ENCODE measurements at places on chromosomes 12 and 14.

GRCh38 chr12:67217647-67218046, 51.5 kb upstream of the CAND1 start:
- DNase-seq: no peak

- DNase-seq: peak; percentile 31
Observed at GRCh38 chr12:93851257-93851671, 174.1 kb downstream of the CRADD start.

DNA sequence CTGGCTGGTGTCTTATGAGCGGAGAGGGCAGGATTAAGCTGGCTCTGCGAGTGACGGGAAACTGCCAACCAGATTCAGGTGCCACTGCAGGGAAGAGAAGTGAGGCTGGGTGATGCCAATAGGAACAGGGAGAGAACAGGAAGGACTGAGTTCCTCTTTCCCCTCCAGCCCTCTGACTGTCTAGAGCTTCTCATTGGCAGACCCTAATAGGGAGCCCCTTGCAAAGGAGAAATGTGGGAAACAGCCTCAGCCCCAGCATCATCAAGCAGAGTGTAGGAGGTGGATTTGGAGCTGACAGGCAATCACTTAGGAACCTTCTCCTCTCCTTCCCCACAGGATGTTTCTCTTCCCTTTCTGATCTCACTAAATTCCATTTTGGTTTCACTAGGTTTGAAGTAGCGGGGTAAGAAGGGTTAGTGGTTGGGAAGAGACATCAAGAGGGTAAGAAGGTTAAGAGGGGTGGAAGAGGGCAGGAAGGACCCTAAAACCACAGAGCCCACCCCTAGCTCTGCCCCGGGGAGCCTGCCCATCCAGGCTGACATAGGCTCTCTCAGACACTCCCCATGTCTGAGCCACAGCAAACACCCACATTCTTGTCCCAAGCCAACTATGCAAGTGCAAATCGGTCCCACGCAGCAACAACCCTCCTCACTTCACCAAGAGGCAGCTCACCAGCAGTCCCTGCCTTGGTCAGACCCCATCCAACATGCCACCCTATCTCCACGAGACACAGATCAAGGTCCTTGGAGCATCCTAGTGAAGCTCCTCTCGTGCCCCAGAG, 111.1 kb downstream of the STAB2 start:
- no peak for DNase-seq

GRCh38 chr14:104441275-104442106, 138.1 kb upstream of the C14orf180 start:
- no peak for DNase-seq

DNA sequence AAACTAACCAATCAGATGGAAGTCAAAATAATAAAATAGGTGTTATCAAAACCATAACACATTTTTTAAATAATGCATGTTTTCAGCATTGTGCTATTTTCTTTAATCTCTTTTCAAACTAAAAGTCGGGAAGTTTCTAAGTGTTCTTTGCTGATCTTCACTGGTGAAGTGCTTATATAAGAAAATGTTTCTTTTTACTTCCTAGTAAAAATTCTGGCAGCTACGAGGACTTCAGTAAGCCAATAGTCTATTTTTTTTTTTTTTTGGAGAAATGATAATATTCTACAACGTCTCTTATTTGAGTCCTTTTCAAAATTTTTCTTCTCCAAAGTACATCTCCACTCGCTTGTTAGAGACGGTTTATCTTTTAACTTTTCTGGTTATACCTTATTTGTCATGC, 448.0 kb downstream of the SLC6A15 start:
- no peak for DNase-seq

DNA sequence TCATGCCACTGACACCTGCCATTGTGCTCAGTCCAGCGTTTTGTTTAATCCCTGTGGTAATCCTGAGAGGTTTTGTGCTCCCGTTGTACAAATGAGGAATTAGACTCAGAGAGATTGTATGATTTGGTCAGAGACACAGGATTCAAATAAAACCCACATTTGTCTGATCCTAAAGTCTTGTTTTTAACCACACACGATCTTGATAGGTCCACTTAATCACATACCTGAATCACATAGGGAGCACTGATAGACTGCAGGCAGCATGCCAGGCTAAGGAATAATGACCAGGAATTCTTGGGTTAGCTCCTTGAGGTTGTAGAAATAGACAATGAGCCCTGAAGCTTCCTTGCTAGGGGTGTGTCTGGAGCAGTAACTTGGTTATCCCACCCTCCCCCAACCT, 202.6 kb upstream of the RGS6 start:
- DNase-seq: no peak

DNA sequence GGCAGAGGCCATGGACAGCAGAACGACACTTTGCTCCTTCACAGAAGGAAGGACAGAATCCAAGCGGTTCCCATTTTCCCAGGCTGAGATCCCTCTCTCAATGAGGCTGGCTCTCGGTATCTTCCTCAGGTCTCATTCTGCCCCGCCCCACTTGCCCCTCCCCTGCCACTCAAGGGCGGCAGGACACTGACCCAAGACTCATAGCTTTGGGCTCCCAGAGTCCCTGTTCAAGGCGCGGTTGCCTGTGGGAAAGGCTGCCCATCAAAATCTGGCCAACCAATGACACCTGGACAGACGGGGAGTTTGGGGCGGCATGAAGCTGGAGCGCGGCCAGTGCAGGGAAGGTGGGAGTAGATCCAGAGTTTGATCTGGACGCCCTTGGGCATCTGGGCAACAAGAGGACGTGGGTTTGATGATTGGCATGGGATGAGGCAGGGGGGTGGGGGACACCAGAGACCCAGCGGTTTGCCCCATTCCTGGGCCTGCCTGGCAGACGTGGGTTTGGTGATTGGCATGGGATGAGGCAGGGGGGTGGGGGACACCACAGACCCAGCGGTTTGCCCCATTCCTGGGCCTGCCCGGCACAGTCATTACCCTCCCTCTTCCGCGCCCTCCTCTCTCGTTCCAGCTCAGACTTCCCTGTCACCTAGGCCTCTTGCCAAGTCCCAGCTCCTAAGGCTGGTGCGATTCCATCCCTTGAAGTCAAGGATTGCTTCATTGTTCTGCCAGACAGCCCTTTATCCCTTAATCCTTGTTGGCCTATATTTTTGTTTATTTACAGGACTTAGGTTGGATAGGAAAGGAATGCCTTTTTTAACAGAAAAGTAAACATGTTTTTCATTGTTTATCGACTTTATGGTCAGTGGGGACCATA, 92.1 kb downstream of the NINJ2 start:
- no peak for DNase-seq

DNA sequence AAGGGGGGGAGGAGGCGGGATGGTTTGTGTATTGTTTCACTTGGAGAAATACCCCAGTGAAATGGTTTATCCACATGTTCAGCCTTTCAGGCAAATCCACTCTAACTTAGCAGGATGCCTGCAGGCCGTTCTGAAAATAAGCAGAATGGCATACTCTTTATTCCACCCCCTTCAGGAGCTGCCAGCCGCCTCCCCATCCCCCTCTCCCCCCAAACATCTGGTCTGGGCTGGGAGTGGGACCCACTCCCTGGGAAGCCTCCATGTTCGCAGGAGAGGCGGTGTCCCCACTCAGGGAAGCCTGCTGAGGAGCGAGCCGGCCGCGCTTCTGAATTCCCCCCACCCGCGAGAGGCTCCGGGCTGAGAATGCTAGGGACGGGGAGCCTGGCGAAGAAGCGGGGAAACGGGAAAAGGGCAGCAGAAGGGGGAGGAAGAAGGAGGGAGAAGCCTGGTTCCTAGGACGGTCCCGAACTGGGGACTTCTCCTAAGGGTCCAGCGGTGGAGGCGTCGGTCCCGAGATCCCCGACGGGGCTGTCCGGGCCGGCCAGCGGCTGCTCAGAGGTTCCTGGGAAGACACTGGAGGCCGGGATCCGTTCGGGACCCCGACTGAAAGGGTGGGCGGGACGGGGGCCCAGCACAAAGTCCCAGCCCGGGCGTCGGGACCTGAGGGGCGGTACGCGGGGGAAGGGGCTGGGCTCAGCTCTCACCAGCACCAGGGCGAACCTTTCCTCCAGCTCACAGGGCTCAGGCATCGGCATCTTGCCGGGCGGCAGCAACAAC, 666 bp downstream of the FMNL3 start:
- DNase-seq: no peak

DNA sequence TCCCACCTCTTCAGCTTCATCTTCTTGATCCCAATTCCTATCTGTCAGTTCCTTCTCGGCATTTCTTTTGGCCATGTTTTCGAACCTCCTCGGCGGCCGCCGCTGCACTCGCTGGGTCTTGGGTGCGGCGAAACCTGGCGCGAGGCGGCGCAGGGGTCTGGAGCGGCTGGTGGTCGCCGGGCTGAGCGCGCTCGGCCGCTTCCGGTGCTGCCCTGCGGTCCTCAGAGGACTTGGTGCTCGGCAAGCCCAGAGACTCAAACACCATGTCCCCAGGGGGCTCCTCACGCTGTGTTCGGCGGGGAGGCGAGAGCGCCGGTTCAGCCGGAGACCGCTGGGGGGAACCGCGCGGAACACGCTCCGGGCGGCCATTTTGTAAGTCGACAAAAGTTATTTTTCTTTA, 51.8 kb downstream of the PPP1R36 start:
- DNase-seq: no peak

GRCh38 chr12:47920913-47921312, 16.1 kb upstream of the VDR start:
- DNase-seq: no peak

DNA sequence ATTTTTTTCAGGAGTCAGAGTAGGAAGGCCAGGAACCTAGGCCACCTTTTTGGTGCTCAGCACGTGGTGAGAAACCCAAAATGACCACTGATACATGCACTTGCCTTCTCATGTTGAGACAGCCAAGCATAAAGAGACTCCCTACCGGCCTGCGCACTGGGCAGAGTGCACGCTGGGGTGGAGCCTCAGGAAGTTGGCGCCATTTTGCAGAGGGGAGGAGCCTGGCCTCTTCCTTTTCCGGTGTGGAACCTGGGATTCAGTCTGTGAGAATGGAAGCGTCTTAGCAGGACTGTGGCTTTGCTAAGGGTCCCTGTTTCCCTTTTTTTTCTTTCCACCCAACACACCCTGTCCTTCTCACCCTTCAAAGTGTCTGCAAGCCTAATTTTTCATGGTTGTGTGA, 62.9 kb upstream of the RTRAF start:
- no peak for DNase-seq

GRCh38 chr12:45338272-45338671, 122.4 kb downstream of the ANO6 start:
- DNase-seq: no peak

GRCh38 chr12:24206621-24207020, 257.2 kb upstream of the SOX5 start:
- DNase-seq: no peak

- no peak for DNase-seq
Observed at GRCh38 chr12:130563323-130563722, 152.8 kb downstream of the RIMBP2 start.

DNA sequence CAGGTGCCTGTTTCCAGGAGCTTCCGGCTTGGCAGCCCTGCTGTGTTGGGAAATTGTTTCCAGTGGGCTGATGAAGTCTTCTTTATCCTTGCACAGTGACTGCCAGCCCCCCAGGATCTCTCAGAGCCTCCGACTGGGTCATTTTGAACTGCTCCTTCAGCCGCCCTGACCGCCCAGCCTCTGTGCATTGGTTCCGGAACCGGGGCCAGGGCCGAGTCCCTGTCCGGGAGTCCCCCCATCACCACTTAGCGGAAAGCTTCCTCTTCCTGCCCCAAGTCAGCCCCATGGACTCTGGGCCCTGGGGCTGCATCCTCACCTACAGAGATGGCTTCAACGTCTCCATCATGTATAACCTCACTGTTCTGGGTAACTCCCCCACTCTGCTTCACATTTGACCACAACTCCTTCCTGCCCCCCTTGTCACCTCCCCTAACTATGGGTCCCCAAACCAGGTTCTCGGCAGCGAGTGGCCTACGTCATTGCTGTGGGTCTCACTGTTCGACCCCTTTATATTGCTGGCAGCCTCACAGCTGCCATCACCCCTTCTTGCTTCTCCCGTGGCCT, 2.3 kb downstream of the LAG3 start:
- peak; percentile 62 for DNase-seq

DNA sequence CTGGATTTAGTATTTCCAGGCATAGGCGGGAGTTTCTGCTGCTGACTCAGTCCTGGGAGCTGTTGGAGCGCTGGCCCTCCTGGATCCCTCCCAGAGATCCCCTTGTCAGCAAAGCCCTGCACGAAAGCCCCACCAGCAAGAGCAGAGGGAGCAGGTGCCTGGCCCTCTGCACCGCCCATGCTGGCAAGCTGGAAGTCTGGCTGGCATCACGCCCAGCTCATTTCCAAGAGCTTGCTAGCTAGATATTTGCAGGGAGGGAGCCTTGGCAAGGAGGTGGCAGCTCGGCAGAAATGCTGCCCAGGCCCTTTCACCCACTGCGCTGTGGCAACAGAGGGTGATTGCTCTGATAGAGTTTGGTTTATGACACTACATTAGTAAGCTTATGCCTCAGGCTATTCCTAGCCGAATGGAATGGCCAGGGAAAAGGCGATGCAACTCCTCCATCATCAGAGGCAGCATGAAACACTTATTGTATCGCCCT, 193.9 kb downstream of the EMP1 start:
- no peak for DNase-seq

GRCh38 chr12:127556231-127556886, 710.6 kb upstream of the TMEM132C start:
- DNase-seq: no peak

DNA sequence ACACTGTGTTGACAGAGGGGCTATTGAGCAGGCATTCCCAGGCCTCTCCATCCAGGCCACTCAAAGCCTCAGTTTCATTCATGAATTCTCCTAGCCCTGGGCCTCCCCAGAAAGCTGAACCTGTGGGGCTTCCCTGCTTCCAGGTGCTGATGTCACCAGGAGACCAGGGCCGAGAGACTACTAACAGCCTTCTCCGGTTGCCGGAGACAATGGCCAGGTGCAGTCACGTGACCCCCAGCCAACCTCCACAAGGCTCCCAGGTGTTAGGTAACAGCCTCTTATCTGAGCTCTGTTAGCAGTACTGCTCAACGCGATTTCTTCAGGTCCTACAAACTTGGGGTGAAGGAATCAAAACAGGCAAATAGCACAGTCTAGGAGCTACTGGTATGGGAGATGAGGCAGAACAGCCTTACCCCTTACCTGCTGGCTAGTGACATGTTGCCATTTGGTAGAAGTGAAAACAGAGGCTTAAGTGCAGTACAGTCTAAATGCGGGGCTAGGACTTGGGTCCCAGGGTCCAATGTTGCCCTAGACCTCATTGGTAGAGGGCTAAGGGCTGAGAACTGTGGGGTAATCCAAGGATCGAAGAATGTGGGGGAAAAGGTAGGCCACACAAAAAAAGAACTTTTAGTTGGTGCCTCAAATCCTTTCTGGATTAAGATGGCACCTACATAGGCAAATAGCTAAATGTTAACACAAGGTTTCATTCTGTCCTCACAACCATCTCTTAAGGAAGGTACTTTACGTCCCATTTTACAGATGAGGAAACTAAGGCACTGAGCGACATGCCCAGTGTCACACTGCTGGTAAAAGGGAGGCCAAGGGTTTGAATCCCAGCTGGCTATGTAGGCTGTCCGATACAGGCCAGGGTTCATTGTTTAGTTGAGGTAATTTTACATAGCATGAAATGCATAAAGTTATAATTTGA, 3.8 kb downstream of the CCDC88C start:
- no peak for DNase-seq

GRCh38 chr12:103690426-103690825, 103.4 kb downstream of the STAB2 start:
- no peak for DNase-seq
